A549 treated with RU486 at 1 μM for 4 hours (cell line): ENCODE measurements at places on chromosomes 2 and 18. TPM values are rescaled to one million over a fixed set of nuclear protein-coding genes. Genes with fewer than 3 reads are reported as not detected.

The SCYGR5 gene
- total RNA-seq, result not detected in 5 replicates

The SLC9A4 gene
- not detected in 5 replicates for total RNA-seq

The UGT1A4 gene
- 0.05 to 0.10 TPM in 2 of 5 replicates, not detected in the others for total RNA-seq

The KCNIP3 gene
- 0.83 to 1.9 TPM (median 1.6 TPM) in 5 replicates for total RNA-seq

The ARHGAP28 gene
- total RNA-seq, result 0.05 to 0.48 TPM (median 0.08 TPM) in 3 of 5 replicates, not detected in the others

The PROKR1 gene
- total RNA-seq, result not detected in 5 replicates

The MEIS1 gene
- total RNA-seq, result 1.7 to 3.8 TPM (median 2.0 TPM) in 5 replicates

The CTAGE1 gene
- not detected in 5 replicates for total RNA-seq

The NAT8 gene
- total RNA-seq, result not detected in 5 replicates

The MAL gene
- total RNA-seq, result not detected in 5 replicates

The DNAJC5G gene
- total RNA-seq, result not detected in 5 replicates

The SERPINB13 gene
- not detected in 5 replicates for total RNA-seq

The CDH20 gene
- total RNA-seq, result not detected in 5 replicates

The HAAO gene
- total RNA-seq, result not detected in 5 replicates

The AFF3 gene
- total RNA-seq, result 0.07 to 0.22 TPM in 2 of 5 replicates, not detected in the others

The BARD1 gene
- total RNA-seq, result 4.6 to 9.5 TPM (median 6.0 TPM) in 5 replicates

The NPHP1 gene
- total RNA-seq, result 5.0 to 8.8 TPM (median 6.9 TPM) in 5 replicates

The D2HGDH gene
- 7.0 to 11.0 TPM (median 9.1 TPM) in 5 replicates for total RNA-seq

The COL4A3 gene
- total RNA-seq, result 0.33 to 1.1 TPM (median 0.67 TPM) in 5 replicates

The EVX2 gene
- 0.02 TPM in 1 of 5 replicates, not detected in the others for total RNA-seq

The CRYGD gene
- total RNA-seq, result not detected in 5 replicates

The TSPYL6 gene
- not detected in 5 replicates for total RNA-seq

The GPR55 gene
- total RNA-seq, result not detected in 5 replicates

The ANKRD23 gene
- 1.2 to 2.0 TPM (median 1.8 TPM) in 5 replicates for total RNA-seq

The ALK gene
- not detected in 5 replicates for total RNA-seq

The ABCA12 gene
- 0.14 to 0.42 TPM (median 0.22 TPM) in 5 replicates for total RNA-seq

The SLC4A3 gene
- 1.7 to 3.4 TPM (median 2.3 TPM) in 5 replicates for total RNA-seq

The KLHL41 gene
- 0.08 to 0.43 TPM (median 0.23 TPM) in 5 replicates for total RNA-seq

The RAB6C gene
- total RNA-seq, result not detected in 5 replicates

The HOXD13 gene
- 0.15 to 0.29 TPM (median 0.16 TPM) in 5 replicates for total RNA-seq

The ASXL3 gene
- total RNA-seq, result not detected in 5 replicates

The CPLX4 gene
- not detected in 5 replicates for total RNA-seq

The ESPNL gene
- 0.07 to 0.35 TPM (median 0.28 TPM) in 5 replicates for total RNA-seq

The IGFBP5 gene
- 0.14 to 0.32 TPM (median 0.29 TPM) in 5 replicates for total RNA-seq

The ALLC gene
- total RNA-seq, result 0.21 TPM in 1 of 5 replicates, not detected in the others

The TM4SF20 gene
- total RNA-seq, result 6.4 to 10.7 TPM (median 9.8 TPM) in 5 replicates

The TTC32 gene
- total RNA-seq, result 7.0 to 15.6 TPM (median 12.8 TPM) in 5 replicates

The SFTPB gene
- 0.09 to 0.37 TPM (median 0.12 TPM) in 4 of 5 replicates, not detected in the other for total RNA-seq

The COL6A3 gene
- 0.03 to 0.18 TPM (median 0.09 TPM) in 5 replicates for total RNA-seq

The FKBP1B gene
- 8.3 to 11.7 TPM (median 9.3 TPM) in 5 replicates for total RNA-seq

The TLK1 gene
- total RNA-seq, result 21.3 to 29.5 TPM (median 24.0 TPM) in 5 replicates

The POTEI gene
- not detected in 5 replicates for total RNA-seq

The EIPR1 gene
- 40.3 to 43.2 TPM (median 42.0 TPM) in 5 replicates for total RNA-seq

The DSG4 gene
- not detected in 5 replicates for total RNA-seq

The SETBP1 gene
- 0.41 to 0.70 TPM (median 0.58 TPM) in 5 replicates for total RNA-seq

The RNF125 gene
- 0.23 to 0.59 TPM (median 0.26 TPM) in 5 replicates for total RNA-seq

The MAP2 gene
- total RNA-seq, result 0.40 to 0.80 TPM (median 0.44 TPM) in 5 replicates

The GPR45 gene
- not detected in 5 replicates for total RNA-seq

The HADHA gene
- 117 to 146 TPM (median 129 TPM) in 5 replicates for total RNA-seq

The HTR2B gene
- 0.06 to 0.11 TPM (median 0.06 TPM) in 3 of 5 replicates, not detected in the others for total RNA-seq

The CRYBA2 gene
- 0.54 TPM in 1 of 5 replicates, not detected in the others for total RNA-seq

The RASGRP3 gene
- total RNA-seq, result 0.70 to 1.6 TPM (median 1.2 TPM) in 5 replicates

The IL1RL1 gene
- total RNA-seq, result 0.90 to 1.2 TPM (median 1.0 TPM) in 5 replicates

The TCF4 gene
- 1.8 to 2.5 TPM (median 2.0 TPM) in 5 replicates for total RNA-seq

The MFSD6 gene
- total RNA-seq, result 15.8 to 26.3 TPM (median 23.1 TPM) in 5 replicates

The IL36G gene
- not detected in 5 replicates for total RNA-seq
